Sciatic nerve (tissue), 2 donors: ENCODE measurements at places on chromosomes 2 and 18. TPM values are rescaled to one million over a fixed set of nuclear protein-coding genes. Genes with fewer than 3 reads are reported as not detected.

DNA sequence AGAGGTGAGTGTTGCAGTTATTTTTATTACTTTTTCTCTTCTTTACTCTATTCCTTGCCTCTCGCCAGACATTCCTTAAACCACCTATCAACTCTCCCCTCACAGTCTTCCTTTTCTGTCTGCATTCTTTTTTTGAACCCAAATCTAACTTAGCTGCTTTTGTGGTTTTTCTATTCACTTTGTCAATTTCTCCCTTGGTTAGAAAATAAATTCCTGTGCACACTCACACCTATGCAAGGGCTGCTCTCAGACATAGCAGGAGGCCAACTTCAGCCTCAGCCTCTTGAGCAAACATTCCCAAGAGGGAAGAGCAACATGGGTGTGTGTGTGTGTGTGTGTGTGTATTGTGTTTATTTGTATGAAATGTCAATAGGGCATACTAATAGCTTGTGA, 808.6 kb downstream of the RNF144A start:
- DNase-seq, result no peak

DNA sequence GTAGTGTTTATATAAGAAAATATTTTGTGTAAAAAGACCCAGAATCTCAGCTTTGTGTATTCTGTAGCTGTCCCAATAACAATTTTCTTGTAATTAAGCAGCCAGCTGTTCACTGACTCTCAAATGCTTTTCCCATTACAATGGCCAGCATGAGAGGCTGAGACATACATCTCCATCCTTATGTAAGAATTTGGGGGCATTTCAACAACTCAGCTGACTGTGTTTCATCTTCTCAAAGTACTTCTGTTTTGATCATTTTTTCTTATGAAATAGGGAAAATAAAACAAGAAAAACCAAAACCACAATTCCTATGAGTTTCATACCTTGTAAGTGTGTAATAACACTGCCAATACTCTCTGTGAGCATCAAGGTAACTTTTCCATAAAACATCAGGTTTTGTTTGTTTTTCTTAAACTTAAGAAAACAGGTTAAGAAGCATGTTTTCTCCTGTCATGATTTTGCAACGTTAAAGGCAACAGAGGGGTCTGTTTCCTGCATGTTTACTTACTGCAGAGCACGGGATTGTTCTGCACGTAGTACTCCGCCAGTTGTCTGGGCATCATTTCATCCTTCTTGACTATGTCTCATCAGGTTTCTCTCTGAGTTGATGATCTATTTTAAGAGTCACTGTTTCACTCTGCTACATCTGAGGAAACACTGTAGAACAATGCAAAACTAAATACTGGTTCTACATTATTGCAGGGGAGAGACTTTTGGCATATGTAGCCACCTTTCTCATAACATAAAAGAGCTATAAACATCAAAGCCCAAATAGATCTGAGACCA, 62.9 kb upstream of the CYRIA start:
- no peak for DNase-seq

GRCh38 chr2:89848763-89849368, 1157.4 kb downstream of the RPIA start:
- no peak for DNase-seq

DNA sequence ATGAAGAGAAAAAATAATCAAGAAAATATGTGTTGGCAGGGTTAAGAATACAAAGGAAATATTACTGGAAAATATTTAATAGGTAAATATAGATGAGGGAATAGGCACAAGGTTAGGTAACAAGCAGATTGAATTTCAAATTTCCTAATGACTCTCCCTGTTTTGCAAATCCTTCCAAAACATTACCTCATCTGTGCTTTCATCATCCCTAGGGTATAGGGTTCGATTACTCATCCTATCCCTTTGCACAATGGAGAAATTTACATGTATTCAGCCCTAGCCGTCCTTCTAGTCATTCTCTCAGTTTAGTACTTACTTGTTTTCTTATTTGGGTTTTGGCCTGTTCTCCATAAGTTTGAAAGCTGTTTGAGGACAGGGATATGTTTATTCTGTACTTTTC, 864.6 kb upstream of the FSHR start:
- DNase-seq, result no peak

GRCh38 chr18:5998907-5999306, 103.6 kb upstream of the TMEM200C start:
- DNase-seq, result no peak

- no peak for DNase-seq
Measured at GRCh38 chr2:76711490-76711889, 810.7 kb downstream of the LRRTM4 start.

- DNase-seq, result no peak
Measured at GRCh38 chr2:20427931-20428526, 18.8 kb upstream of the RHOB start.

DNA sequence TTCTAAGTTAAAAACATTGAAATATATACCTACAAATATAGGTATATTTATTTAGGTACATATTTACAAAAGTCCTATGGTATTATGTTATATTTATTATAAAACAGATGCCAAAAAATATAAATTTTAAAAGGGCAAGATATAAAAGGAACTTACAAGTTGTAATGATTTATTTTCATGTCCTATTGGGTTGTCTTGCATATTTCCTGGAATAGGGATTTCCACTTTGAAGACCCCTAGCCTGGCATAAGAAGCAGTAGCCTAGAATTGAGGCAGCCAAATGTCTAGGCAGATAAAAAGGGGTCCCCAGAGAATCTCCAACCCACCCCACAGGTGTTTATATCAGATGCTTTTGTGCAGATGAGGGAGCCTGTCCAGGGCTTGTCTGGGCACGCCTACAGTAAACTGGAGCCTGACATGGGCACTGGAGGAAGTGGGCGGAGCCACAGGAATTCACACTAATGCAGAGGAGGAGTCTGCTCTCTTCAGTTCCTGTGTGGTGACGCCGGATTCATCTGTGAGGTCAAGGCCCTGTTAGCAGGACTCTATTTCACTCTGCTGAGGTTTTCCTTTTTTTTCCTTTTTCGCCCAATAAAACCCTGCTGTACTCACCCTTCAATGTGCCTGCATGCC, 1088.9 kb upstream of the PIK3C3 start:
- DNase-seq, result no peak

DNA sequence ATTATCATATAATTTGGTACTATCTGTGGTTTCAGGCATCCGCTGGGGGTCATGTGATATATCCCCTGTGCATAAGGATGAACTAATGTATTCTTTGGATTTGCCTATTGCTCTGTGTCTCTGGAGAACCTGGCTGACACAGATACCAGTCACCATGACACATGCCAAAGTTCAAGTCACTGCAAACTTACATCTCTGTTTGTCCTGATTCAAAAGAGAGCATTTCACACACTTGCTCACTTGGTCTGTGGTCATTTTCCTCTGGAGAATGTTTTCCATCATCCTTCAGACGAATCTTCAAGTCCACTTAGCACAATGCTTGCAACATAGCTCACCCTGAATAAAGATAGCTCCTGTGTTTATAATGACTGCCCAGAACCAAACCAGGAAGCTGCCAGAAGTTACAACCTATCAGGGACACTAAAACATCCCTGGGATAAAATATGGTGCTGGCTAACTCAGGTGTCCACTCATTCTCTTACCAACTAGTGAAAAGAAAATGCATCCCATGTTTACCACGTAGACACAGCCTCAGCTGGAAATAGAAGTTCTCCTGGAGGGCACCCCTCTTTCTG, 18.1 kb downstream of the SULT1C3 start:
- no peak for DNase-seq

GRCh38 chr2:214341646-214342045, 69.2 kb upstream of the VWC2L start:
- no peak for DNase-seq

DNA sequence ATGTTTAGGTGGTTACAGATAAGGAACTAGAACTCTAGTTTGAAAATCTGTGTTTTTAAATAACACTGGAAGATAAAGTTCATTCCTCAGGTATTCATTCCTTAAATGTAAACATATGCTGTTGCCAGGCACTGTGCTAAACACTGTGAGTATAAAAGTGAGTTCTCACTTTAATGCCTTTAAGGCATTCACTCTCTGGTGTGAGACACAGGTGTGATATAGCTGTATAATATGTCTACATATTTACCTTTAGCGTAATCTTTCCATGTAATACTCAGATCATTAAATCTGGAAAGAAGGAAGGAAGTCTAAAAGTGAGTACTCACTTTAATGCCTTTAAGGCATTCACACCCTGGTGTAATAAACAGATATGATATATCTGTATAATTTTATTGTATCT, 472.6 kb downstream of the PARD3B start:
- DNase-seq, result no peak

The LIPG gene
- 5.8 TPM for total RNA-seq

The TRIB2 gene
- 184 TPM for total RNA-seq
